ENCODE measurements at places on chromosomes 2 and 18. TPM values are rescaled to one million over a fixed set of nuclear protein-coding genes. Genes with fewer than 3 reads are reported as not detected.

Gene THSD7B
- not detected for total RNA-seq

Gene TMEM200C
- 0.04 TPM for total RNA-seq

Gene CYS1
- 0.98 TPM for total RNA-seq

Gene TBR1
- not detected for total RNA-seq

Gene CD8B
- total RNA-seq = 1.2 TPM

Gene ITPRIPL1
- 0.84 TPM for total RNA-seq

Gene ATRAID
- total RNA-seq = 107 TPM

GRCh38 chr2:88575630-88576029 is 51.6 kb downstream of the EIF2AK3 start:
- no peak for DNase-seq

DNA sequence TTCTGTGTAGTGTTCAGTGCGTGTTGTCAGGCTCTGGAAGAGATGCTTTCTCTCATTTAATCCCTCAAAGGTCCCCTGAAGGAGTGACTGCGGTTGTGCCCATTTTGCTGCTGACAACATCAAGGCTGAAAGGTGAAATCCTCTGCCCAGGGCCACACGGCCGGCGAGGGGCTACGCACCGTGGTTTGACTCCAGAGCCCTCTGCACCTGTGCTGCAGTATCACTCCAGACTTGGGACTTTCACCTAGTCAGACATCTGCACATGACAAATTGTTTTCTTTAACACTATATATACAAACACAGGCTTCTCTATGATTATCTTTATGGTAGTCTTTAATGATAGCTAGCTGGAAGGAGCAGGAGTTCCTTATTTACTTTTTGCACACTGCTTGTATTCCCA is 90.2 kb downstream of the ARMC9 start:
- DNase-seq = peak; percentile 17

DNA sequence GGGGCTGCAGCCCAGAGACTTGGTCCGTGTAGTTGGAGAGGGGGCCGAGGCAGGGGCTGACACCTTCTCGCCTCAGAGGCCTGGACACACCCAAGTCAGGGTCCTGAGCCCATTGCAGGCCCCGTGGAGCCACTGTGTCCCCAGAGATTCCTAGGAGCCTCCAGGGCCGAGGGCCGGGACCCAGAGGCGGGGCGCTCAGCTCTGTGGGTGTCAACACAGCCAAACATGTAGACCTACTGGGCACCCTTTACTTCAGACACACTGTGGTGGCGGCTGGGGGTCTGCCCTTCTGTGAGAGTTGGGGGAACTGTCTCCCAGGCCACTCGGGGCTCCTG is 459 bp upstream of the ESPNL start:
- peak; percentile 81 for DNase-seq

DNA sequence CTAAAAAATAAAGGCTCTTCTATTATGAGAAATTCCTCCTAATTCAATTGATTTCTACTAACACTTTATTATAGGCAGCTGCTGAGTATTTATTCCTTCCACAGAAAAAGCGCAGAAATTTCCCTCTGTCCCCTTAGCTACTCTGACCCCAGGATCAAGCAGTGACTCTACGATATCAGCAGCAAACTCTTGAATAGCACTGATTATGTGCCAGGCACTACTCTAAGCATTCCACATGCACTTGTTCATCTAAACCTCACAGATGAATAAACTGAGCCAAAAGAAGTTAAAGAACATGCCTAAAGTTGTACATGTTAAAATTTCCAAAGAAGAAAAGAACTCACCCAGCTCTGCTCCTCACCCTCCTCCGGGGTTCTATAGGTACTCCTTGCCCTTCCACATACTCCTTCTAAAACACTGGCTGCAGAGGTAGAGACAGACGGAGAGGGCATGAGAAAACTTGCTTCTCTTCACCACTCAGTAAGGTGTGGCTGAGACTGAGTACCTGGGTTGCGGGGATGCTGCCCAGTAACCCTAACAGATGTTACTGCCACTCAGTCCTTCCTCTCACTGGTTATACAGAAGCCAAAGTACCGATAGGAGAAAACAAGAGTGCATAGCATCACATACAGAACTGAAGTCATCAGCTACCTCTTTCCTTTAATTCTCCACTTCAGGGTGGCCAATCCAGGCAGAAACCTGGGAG is 9.9 kb downstream of the C1D start:
- DNase-seq = no peak

GRCh38 chr18:68757126-68757525 is 40.8 kb upstream of the CCDC102B start:
- no peak for DNase-seq

GRCh38 chr18:74524097-74524496 is 10.2 kb upstream of the CNDP1 start:
- DNase-seq = no peak

DNA sequence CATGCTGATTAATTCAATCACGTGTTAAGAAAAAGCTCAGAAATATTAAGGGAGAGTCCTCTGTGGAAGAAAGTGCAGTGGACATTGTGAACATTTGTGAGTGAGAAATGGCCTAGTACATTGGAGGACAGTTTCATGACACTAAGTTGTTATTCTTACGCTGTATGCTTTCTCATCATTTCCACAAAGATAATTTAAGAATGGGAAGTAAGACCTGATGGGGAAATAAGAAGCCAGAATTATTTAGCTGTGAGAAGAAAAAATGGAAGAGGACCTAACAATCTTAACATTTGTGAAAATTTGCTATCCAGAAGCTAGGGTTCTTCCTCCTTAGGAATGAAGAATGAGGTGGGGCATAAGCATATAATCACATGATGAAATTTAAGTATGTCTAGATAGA is 15.2 kb upstream of the RAPH1 start:
- no peak for DNase-seq

GRCh38 chr18:76827205-76828200 is 5.1 kb downstream of the ZNF236 start:
- no peak for DNase-seq

- DNase-seq = no peak
These were observed at the start of gene CNGA3 for GRCh38 chr2:98346311-98347236. Gene CNGA3 (plus strand): TSS chr2:98346456. CDS start chr2:98369976, 23,520 bp downstream.

DNA sequence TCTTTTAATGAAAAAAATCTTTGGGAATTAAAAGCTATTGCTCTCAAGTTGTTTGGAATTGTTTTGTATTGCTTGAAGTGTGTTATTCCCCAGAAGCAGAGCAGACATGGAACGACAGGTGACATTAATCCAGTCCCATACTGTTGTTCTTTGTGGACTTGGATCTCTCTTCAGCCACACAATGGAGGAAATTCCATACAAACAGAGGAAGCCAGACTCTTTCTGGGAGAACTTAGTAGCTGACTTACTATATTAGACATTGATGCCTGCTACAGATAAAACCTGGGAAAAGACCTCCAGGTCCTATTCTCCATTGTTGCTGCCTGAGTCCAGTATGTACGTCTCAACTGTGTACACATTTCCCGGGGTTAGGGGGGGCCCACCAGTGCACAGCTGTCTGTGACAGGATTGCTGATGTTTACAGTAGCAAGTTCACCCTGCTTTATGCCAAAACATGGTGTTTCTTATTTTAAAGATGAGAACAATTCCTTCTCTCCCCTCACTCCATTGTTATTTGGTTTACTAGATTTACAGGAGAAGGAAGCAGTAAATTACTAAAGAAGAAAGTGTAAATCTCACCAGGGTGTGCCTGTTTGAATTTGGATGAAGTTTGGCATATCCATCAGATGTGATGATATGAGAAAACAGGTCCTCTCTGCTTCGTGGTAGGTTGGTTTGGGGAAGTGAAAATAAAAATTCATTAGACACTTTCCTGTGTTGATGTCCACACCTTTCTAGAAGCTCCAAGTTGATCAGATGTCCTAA is 142.4 kb upstream of the RBBP8 start:
- no peak for DNase-seq

GRCh38 chr2:54755641-54756326 is 32.3 kb downstream of the EML6 start:
- DNase-seq = no peak

DNA sequence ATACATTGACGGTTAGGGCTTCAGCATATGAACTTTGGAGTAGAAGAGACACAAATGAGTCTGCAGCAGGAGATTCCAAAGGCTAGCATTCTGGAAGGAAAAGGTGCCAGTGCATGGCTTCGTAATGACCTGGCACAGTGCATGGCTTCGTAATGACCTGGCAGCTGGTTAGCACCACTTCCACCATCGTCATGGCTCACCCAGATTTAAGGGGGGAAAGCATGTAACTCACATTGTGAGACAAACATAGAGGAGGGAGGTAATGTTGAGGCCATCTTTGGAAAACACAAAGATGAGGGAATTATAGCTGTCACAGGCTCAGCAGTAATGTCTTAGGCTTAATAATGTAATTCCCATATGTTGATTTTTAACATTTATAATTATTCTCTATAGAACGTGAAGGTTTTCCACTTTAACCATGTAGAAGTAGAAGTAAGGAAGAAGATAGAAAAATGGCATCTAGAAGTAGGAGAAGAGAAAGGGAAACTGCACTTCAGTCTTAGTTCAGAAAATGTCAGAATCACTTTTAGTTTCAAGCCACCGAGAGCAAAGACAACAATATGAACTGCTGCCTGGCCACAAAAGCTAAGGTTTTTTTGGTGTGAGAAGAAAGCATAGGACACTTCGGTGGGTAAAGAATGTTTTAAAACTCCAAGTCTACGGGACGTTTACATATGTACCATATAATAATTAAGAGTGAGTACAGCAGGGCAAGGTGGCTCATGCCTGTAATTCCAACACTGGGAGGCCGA is 6.8 kb upstream of the STK25 start:
- DNase-seq = no peak

DNA sequence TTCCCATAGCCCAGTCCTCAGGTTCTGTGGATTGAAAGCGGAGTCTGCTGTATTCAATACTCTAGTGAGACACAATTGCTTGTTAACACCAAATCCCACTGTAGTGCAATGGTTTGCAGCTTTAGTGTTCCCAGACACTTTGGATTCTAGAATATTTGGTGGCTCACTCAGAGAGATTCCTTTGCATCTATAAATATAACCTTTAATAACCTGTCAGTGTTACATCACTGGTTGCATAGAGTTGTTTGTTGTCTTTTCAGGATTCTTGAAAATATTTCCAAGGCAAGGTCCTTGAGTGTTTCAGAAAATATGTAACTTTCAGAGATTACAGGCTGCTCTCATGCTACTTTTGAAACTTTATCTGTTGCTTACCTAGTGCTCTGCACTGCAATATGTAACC is 157.5 kb downstream of the ZEB2 start:
- no peak for DNase-seq

DNA sequence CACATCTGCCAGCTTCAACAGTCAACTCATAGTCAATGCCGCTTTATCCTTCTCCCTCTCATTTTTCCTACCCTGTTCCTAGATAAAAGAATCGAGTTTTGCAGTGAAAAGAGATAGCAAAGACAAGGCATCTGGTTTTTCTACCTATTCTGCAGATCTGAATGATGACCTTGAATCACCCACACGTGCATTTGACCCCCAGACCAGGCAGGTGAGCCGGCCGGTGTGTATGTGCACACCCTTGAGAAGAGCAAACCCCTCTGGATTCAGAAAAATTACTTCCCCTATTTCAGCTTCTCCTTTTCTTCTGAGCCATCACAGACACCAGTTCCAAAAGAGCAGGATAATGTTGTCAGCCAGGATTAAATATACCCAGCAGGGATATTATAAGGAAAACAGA is 115.6 kb upstream of the ST6GAL2 start:
- DNase-seq = no peak

- DNase-seq = no peak
These were observed 117.8 kb downstream of the ATAD2B start for GRCh38 chr2:23809150-23809549.

DNA sequence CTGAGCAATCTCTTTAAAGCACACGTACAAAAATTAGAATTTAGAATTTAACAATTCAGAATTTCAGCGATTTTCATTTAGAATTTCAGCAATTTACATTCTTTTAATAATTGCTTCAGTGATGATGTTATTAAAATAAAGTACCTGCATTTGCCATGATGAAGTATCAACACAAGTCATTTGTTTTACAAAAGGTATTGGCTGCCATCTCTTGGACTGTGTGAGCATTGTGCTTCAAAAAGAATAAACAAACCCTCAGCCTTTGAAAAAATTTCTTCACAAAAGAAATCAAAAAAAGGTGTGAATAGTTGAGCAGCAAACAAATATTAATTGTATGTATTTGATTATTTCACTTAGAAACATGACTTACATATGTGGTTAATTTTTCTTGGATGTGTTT is 27.1 kb upstream of the ZC3H15 start:
- DNase-seq = no peak

DNA sequence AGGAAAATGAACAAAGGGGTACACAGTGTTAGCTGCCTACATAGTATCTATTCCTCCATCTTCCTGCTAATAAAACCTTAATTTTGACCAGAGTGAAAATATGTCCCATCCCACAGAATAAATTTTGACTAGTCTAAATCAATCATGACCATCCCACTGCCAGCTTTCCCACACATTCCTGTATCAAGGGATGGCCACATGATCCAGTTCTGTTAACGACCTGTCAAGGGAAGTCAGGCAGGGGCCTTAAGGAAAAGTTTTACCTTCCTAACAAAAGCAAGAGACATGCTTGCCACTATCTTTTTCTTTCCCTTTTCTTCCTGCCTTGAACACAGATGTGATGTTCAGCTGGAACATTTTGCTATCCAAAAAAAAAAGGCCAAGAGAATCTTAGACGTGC is 185.0 kb upstream of the CHAC2 start:
- no peak for DNase-seq

GRCh38 chr2:207231967-207232366 is 66.2 kb upstream of the KLF7 start:
- DNase-seq = no peak

- DNase-seq = no peak
These were observed 68.9 kb downstream of the EPAS1 start for GRCh38 chr2:46365913-46366667.

DNA sequence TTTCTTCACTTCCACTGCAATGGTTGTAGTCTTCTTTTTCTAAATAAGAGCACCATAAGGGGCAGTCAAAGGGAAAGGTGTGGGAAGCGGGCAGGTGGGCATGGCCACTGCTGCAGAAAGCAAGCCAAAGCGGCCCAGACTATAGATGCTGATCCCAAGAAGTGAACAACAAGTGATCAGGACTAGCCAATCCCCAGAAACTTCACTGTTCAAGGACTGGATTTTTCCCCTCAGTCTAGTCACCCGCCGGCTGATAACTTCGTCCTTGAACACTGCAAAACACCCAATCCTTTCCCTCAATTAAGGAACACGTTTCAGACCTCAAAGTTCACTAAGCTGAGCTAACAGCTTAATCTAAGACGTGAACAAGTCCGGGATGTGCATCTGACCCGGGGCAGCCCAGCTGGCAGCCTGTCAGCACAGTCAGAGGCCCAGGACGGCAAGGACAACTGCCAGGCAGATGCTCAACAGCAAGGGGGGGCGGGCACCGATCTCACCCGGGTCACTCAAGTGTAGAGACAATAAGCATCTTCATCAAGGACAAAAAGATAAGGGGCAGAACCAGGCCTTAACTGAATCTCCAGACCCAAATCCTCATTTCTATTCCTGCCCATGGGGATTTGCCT is 59.8 kb downstream of the HDLBP start:
- peak; percentile 56 for DNase-seq

Measured in lower leg skin (tissue), 4 donors.